Hippocampal formation (tissue), 2 donors: ENCODE measurements at places on chromosomes 6 and 20.

GRCh38 chr6:22432060-22432459, 135.2 kb upstream of the PRL start:
- DNase-seq, result no peak

GRCh38 chr20:41147767-41148191, 10.4 kb downstream of the PLCG1 start:
- peak; percentile 27 for DNase-seq

GRCh38 chr6:169738976-169739529, 12.3 kb downstream of the DYNLT2 start:
- no peak for DNase-seq

DNA sequence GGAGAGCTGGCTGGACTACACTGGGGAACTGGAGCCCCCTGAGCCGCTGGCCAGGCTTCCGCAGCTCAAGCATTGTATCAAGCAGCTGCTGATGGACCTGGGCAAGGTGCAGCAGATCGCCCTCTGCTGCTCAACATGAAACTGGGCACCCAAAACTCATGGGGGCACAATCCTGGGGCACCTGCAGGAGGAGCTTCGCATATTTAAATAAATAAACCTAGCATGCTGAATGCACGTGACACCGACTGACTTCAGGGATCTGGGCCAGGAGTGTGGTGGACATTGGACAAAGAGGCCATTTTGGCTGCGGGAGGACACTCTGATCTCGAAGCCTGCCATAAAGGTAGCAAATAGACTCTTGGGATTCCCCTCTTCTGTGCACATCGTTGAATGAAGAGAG, 6.8 kb downstream of the SCAND1 start:
- no peak for DNase-seq

GRCh38 chr6:95923518-95923917, 92.3 kb upstream of the FUT9 start:
- no peak for DNase-seq

DNA sequence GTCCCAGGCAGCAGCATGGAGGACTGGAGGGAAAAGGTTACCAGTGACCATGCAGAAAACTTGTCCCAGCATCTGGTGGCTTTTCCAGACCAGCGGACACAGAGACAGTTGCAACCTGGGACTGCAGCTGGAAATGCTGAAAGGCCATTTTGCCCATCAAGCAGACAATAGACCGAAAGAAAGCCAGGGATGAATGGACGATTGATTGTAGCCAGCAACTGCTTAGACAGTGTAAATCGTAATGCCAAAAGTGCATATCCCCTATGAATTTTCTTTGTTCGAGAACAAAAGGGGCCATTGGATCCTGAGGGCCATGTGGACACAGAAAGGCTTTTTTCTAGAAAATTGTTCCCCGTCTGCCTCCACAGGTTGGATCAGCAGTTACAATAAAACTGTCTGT, 115.7 kb downstream of the MBOAT1 start:
- peak; percentile 73 for DNase-seq

GRCh38 chr20:17533396-17533795, 2.2 kb upstream of the BFSP1 start:
- DNase-seq, result no peak

DNA sequence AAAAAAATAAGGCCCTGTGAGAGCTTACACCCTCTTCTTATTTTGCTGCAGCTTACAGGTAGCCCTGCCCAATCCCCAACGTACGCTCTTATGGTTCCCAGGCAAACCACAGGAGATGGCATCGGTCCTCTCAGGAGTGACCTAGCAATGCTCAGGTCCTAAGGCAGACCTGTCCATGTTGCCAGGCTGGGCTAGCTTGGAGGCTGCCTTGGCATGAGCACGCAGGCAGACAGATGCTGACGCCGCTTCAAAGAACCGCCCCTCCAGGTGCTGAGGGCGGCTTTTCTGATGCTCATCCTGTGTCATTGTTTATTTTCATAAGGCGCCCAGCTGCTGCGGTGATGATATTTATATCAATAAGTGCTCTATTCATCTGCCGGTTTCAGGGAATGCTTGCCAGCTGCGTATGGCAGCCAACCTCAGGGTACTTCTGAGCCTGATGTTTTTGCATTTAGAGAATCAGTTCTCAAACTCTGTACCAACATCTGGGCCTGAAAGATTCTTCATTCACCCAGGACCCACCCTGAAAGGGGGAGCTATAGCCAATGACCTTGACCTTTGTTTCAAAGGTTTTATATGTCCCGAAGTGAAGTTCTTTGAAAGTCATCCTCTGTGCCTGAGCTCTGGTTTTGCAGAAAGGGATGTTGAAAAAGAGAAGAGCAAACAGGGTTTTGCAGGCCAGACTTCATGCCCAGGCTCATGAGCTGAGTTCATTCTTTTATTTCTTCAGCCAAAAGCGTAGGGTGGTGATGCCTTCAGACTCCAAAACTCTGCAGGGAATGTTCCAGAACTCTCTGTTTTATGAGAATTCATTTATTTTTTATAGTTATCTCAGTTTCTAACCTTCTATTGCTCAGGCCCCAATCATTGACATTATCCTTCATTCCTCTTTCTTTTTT, 475.6 kb upstream of the CHD6 start:
- no peak for DNase-seq

GRCh38 chr6:32152769-32153563, 975 bp upstream of the PPT2 start:
- DNase-seq, result no peak

DNA sequence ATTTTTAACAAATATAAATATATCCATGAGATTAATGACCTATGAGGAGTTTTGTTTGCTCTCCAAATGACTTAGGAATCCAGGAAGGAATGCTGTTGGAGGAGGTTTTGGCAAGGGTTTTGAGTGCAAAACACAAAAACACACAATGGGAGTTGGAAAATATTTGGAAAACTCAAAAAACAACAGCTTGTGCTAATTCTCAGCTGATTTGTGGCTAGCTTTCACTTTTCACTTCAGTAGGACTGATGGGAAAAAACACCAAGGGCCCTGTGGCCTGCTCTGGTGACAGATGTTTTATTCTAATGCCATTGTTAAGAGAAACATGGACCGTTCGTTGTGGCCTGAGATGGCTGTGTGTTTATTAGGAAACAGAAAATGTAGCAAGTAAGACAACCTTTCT, 113.9 kb downstream of the ALDH8A1 start:
- no peak for DNase-seq

DNA sequence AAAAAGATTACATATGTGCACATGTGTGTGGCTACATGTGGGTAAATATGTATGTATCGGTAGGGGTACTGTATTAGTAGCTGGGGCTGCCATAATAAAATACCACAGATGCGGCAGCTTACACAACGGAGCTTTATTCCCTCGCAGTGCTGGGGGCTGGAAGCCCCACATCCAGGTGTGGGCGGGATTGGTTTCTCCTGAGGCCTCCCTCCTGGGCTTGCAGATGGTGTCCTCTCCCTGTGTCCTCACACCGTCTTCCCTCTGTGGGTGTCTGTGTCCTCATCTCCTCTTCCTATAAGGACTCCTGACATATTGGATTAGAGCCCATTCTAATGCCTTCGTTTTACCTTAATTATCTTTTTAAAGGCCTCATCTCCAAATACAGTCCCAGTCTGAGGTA, 97.7 kb downstream of the LY86 start:
- DNase-seq, result no peak

DNA sequence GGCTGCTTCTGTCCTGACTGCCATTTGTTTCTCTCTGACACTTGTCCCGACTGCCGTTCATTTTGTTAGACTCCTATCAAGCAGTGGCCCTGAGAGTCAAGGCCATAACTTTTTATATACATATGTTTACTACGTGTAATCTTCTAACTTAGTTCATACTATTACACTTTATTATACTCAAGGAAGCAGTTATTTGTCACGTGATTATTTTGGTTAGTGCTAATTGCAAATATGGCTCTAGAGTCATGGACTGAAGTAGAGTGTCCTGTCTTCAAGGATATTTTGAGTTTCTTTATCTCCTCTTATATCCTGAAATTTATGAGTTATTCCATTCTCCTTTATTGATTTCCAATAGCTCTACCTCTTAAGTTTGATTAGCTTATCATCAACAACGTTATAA, 294.2 kb upstream of the RNF217 start:
- no peak for DNase-seq

GRCh38 chr6:140090871-140091270, 716.4 kb upstream of the CITED2 start:
- no peak for DNase-seq

- DNase-seq, result no peak
Observed at GRCh38 chr6:63352544-63353285, 32.9 kb upstream of the LGSN start.

- DNase-seq, result no peak
Observed at GRCh38 chr20:44336725-44337380, at the start of gene R3HDML. Gene R3HDML (plus strand): TSS chr20:44337043. CDS start chr20:44337158, 115 bp downstream.

DNA sequence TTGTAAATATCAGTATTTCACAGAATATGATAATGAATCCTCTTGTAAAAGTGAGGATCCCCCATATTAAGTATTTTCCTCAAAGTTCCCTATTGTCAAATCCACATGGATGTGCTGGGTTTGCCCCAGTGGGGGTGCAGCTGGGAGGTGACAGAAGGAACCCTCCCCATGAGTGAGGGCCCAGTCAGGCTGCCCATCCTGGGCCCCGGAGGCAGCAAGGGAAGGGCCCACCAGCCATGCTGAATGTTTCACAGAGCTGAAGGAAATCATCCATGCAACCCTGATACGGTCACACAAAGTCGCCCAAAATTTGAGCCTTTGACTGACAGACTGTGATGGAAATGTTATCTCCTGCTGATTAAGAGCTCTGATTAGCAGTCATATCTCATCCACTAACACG, 39.7 kb downstream of the FRMD1 start:
- no peak for DNase-seq

DNA sequence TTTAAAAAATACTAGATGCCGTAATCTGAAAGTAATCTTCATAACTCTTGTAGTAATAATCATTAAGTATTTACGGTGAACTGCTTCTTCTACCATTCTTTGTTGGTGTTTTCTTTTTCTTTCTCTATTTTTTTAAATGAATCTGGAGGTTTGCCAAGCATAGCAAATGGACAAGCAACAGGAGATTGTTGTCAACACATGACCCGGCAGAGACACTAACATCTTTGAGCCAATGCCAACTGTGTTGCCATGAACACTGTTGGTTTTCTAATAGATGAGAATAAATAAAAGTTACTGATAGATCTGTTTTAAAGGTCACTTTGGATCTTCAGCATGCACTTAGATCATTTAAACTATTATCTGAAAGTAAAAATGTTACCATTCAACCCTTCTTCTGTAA, 523.6 kb upstream of the EYS start:
- no peak for DNase-seq

GRCh38 chr6:13395272-13396237, 67.2 kb upstream of the TBC1D7 start:
- no peak for DNase-seq

GRCh38 chr6:168908166-168908565, 345.5 kb downstream of the THBS2 start:
- DNase-seq, result no peak

GRCh38 chr6:150068720-150069648, at the start of gene ULBP3:
Gene ULBP3 (minus strand): TSS chr6:150069121. CDS start chr6:150069066, 55 bp downstream.
- peak; percentile 64 for DNase-seq

GRCh38 chr20:62812181-62812906, 4.5 kb upstream of the COL9A3 start:
- DNase-seq, result no peak

DNA sequence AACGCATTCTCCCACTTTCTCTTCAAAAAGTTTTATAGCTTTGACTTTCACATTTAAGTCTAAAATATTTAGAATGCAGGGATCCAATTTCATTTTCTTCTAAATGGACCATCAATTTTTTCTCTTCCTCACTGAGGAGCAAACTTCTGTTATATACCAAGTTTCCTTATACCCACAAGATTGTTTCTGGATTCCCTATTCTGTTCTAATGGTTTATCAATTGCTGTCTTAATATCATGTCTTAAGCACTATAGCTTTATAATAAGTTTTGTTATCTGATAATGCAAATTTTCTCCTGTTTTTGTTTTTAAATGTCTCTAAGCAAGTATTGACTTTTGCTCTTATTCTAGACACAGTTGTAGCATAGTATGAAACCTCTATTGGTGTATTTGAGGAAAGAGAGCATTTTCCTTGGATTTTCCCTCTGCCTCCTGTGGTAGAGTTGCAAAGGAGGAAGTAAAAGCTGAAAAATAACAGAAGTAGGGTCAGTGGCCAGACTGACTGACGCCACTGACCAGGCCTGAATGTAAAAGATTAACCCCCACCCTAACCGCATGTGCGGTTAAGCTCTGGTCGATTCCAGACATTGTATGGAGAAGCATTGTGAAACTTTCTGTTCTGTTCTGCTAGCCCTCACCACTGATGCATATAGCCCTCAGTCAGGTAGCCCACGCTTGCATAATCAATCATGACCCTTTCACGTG, 40.3 kb downstream of the GPX5 start:
- DNase-seq, result no peak

DNA sequence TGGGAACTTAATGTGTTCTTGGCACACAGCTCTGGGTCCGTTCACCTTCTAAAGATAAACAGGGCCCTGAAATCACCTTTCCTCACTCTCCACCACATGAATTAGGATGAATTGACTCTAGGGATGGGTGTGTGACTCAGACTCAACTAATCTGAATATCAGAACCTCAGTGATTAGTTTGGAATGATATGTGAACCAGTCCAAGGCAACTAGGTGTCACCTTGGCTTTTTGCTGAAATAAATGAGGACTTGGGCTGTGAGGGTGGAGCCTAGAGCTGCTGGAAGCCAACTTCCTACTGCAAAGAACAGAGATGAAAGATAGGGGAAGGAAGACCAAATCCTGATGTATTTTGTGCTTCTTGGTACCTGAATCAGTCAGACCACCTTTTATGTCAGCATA, 132.0 kb upstream of the RNF24 start:
- DNase-seq, result no peak

GRCh38 chr20:57544838-57545564, 15.9 kb upstream of the PCK1 start:
- no peak for DNase-seq

DNA sequence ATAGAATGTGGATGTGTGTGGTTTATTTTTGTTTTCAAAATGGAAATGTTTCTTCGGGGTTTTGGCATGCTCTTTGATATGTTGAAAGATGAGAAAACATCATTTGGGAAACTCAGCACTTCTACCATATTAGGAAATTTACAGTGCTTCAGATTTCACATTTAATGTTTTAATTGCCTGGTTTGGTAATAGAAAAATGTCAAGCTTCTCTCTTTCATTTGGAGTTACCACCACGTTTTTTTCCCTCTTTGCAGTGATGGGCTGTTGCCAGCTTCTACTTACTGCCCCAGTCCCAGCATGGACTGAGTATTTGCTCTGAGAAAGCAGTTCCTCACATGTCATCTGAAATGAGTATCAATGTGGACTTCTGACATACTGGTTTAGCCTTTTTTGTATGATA, 267.7 kb downstream of the PRL start:
- DNase-seq, result no peak
